ENCODE measurements at places on chromosomes 16 and 17. TPM values are rescaled to one million over a fixed set of nuclear protein-coding genes. Genes with fewer than 3 reads are reported as not detected.

The KRT27 gene
- 0.64 TPM for polyA plus RNA-seq

GRCh38 chr17:78746263-78746948 is 35.7 kb downstream of the CYTH1 start:
- no peak for DNase-seq

DNA sequence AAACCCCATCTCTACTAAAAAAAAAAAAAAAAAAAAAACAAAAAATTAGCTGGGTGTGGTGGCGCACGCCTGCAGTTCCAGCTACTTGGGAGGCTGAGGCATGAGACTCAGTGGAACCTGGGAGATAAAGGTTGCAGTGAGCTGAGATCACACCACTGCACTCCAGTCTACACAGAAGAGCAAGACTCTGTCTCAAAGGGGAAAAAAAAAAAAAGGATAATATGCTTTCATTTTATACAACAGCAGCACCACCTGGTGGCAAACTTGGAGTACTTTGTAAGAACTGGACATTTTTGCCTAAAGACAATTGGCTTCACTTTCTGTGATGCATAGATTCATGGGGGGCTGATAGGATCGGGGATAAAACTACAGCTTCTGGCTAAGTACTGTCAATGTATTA is 8.5 kb downstream of the CHTF8 start:
- peak; percentile 76 for DNase-seq

DNA sequence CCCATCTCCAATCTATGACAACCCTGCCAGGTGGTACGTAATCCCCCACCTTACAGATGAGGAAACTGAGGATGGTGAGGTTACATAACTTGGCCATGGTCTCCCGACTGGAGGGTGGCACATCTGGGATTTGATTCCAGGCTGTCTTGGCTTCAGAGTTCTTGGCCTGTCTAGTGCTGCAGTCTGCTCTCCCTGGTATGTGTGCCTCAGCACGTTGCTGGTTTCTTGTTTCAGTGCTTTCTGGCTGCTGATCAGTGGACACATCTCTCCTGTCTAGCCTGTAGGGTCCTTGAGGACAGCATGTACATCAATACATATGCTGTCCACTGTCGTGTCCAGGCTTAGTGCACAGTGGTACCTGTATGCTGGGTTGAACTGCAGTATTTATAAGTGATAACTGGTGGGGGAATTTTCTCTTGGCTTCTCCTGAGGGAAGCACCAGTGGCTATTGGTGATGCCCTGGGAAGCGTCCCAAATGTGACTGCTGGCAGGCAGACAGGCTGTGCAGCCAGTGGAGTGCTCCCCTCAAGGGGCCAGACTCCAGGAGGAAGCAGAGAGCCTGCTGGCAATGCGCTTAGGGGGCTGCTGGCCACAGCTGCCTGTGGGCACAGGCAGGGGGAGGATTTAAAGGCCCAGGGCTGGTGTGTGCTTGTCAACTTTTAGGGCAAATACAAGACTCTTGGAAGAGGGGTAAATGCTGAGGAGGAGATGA is 14.4 kb downstream of the CTRL start:
- DNase-seq: no peak

DNA sequence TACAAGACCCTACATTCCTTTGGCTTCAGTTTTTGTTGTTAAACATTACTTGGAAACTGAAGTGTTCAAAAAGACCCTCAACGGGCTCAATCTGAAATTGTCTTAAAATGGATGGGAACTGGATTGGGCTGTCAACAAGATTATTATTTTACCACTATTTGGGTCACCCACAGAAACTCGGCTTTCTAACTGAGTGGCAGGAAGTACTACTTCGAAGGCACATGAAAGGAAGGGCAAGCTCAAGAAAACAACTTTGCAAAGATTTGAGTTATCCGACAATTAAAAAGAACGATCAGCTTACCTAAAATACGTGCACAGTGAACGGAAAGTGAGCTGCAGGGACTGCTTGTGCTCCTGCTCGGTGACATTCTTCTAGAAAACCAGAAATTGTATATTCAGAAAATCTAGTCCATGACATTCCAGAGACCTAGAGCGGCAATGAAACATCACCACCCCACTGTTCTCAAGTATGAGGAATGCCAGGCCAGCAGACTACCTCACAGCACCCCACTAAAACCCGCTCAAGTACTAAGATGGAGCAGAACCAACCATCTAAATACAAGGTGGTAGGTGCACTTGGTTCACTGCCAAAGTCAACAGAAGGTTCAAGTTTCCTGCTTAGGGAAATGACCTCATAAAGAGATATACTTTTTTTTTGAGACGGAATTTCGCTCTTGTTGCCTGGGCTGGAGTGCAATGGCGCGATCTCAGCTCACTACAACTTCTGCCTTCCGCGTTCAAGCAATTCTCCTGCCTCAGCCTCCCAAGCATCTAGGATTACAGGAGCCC is 60.5 kb downstream of the ZZEF1 start:
- peak; percentile 30 for DNase-seq

The TP53TG3C gene
- polyA plus RNA-seq: not detected

The KRTAP2-3 gene
- polyA plus RNA-seq: not detected

The KRTAP9-8 gene
- not detected for polyA plus RNA-seq

The POLR3E gene
- polyA plus RNA-seq: 61.2 TPM

DNA sequence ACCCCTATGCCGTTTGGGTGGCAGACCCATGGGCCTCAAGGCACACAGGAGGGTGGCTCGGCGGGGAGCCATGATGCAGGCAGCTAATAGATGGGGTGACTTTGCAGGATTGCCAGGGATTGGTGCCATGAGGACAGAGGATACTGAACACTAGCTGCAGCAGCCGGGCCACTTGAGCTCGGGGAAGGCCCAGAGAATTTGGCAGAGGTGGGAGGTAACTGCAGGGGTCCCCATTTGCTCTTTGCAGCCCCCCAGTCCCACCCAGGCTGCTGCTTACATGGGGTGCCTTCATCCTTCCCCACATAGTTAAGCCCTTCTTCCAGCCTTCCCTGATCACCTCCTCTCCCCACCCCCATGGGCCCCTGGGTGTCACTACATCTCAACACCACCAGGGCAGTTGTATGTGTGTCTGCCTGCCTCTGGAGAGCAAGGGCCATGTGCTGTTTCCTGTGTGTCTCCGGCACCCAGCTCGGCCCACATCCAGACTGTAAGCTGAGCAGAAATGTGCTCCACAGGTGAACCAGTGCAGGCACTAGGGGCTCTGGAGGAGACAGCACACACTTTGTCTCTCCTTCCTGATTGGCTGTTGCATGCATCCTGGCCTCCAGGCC is 52.0 kb downstream of the SREBF1 start:
- DNase-seq: no peak

DNA sequence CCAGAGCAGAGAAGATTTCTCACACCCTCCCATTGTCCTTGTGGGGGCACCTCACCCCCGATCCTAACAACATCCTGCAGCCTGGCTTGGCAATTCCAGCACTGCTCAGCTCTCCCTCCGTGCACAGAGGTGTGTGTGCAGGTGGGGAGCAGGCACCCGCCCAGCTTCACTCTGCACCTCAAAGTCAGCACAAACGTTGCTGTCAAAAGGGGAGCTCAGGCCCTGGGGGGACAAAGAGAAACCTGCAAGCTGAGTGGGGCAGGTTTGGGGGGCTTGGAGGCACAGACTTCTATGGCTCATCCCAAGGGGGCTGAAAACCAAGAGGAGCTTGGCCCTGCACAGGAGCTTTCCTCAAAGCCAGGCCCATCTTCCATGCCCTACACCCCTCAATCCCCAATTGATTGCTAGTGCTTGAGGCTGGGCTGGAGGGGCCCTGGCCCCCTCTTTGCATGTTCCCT is 231.9 kb upstream of the TNRC6C start:
- no peak for DNase-seq

The APOBR gene
- polyA plus RNA-seq: 1.3 TPM

DNA sequence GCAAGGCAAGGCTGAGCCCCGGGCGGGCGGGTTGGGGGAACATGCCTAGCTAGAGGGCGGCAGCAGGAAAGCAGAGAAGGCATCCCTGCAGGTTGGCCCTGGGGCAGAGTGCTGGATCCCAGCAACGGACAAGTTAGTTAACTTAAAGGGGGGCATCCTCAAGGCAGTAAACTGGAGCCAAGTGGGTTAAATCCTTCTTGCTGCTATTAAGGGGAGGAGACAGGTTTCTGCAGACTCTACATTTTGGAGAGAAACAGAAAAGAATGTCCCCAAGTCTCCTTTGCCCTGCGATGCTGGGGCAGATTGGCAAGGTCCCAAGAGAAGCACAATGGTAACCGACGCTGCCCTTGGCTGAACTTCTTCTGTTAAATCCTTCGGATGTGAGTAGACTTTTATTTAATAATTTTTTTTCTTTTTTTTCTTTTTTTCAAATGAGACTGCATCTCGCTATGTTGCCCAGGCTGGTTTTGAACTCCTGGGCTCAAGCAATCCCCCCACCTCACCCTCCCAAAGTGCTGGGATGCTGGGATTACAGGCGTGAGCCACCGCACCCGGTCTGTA is 14.0 kb downstream of the ATP5PD start:
- peak; percentile 28 for DNase-seq

The ERN1 gene
- polyA plus RNA-seq: 10.6 TPM

DNA sequence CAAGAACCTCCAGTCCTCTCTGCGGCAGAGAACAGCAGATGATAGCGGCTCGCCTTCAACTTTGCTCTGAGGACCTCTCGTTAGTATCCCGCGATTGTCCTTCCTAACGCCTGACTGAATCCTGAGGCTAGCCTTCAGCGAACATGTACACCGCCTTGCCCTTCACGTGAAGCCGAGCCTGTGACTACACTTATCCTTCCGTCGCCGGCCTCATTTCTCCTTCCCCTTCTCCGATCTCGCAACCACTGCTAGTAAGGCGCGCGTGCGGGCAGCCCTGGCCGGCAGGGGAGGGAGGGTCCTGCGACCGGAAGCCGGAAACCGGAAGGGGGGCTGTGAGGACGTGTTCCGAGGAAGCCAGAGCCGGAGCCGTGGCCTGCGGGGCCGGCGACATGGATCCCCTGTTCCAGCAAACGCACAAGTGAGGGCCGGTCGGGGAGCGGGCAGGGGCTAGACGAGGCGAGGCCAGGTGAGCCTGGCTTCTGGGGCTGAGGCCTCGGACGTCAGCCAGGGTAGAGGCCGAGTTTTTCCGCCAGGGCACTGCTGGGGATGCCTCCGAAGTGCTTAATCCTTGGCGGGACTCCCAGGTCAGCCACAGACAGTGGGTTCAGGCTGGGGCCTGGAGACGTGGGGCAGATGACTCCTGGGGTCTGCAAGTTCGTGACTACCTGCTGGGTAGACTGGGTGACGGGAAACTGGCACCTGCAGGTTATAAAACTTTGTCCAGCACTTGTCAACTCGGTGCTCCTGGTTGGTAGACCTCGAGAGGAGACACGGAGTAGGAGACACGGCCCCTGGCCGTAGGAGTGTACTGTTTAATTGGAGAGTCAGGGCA is at the start of gene GOSR2:
Gene GOSR2, plus strand, starts transcription at position 357 of the 832 bp plus-strand sequence. Its CDS starts 33 bp downstream, at position 390.
- peak; percentile 99 for DNase-seq

- DNase-seq: no peak
These were observed 17.5 kb downstream of the UBALD1 start for GRCh38 chr16:4597174-4597573.

The COX4I1 gene
- 272 TPM for polyA plus RNA-seq

The SLC6A2 gene
- 0.10 TPM for polyA plus RNA-seq

DNA sequence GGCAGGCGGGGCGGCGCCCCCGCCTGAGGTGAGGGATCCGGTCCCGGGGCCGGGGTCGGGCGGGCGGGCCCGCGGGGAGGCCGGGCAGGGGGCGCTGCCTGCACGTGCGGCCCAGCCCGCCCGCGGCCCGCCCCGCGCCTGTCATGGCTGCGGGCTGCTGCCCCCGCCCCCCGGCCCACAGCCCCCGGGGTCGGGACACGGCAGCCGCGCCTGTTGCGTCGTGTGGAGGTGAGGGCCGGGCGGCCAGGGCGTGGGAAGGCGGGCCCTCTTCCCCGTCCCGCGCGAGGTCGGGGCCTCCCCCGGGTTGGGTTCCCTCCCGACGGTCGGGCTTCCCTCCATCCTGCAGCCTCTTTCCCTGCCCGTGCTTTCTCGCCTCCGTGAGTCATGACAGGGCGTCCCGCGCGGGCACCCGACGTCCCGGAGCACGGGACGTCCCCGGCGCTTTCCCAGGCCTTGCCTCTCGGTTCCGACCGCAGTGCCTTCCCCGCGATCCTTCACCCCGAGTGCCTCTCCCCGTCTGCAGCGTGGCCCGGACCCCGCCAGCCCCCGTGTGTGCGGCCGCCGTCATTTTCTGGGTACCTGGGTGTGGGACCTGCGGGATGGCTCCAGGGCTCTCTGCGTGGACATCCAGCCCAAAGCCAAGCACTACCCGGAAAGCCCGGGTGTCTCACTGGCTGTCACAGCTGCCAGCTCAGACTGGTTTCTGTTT is 76.7 kb downstream of the CHD9 start:
- DNase-seq: peak; percentile 25

DNA sequence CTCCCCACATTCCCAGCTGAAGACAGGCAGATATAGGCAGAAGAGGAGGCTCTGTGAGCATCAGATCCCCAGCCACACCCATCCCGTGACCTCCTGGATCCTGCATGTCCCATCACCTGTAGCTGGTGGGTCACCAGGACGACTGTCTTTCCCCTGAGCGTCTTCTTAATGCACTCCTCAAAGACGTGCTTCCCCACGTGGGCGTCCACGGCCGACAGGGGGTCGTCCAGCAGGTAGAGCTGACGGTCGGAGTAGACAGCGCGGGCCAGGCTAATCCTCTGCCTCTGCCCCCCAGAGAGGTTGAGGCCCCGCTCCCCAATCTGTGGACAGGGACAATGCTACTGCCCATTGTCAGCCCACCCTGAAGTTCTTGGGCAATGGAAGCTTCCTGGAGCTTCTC is 40.5 kb downstream of the ABCC12 start:
- DNase-seq: no peak

DNA sequence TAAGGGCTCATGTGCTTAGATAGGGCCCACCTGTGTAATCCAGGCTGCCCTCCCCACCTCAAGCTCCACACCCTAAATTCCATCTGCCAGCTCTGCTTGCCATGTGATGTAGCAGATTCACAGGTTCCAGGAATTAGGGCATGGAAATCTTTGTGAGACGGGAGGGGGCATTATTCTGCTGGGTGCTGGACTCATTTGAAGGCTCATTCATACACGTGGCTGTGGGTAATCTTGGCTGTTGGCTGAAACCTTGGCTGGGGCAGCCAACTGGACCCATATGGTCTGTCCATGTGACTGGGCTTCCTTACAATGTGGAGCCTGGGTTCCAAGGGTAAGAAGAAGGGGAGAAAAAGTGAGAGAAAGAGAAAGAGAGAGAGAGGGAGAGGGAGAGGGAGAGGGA is 115.1 kb downstream of the CYLD start:
- DNase-seq: no peak

The PRR15L gene
- 43.3 TPM for polyA plus RNA-seq

The ZNF689 gene
- 7.3 TPM for polyA plus RNA-seq

The CDH8 gene
- polyA plus RNA-seq: 2.0 TPM

Measured in left lung (tissue), 14 donors.